ENCODE measurements at places on chromosomes 16 and 17.

DNA sequence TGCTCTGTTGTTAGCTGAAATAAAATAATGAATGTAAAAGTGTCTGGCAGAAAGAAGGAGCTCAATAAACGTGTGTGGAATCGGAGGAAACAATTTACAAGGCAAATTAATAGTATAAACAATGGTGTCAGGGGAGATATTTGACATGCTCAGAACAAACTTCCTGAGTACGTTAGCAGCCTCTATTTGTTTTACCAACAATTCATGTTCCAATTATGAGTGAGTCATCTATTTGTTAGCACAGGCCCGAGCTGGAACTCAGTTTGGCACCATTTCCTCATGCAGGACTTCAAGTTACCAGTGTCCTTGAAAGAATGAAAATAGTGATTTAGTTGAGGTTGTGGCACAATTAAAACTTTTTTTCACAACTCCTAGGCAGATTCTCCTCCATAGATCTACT, 9.1 kb downstream of the ASIC2 start:
- DNase-seq: no peak

GRCh38 chr17:4533523-4534504, 21.4 kb downstream of the MYBBP1A start:
- DNase-seq: no peak

GRCh38 chr16:56255904-56256303, 64.6 kb downstream of the GNAO1 start:
- no peak for DNase-seq

GRCh38 chr17:44919411-44919810, 4.1 kb upstream of the GFAP start:
- no peak for DNase-seq

DNA sequence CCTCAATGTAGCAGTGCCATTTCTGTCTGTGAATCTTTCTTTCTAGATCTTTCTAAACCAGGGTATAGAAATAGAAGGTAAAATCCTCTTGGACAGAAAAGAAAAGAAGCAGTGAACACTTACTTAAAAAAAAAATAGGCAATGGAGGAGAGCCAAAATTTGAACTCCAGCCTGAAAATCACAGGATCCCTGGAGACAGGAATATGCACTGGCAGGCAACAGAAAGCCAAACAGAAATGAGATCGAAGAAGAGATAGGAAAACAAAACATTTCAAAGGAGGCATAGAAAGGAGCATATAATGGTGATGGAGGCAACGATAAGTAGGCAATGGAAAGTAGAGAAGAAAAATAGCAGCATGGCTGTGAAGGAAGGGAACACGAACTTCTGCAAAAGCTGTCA, 253.7 kb upstream of the HSBP1 start:
- DNase-seq: no peak

DNA sequence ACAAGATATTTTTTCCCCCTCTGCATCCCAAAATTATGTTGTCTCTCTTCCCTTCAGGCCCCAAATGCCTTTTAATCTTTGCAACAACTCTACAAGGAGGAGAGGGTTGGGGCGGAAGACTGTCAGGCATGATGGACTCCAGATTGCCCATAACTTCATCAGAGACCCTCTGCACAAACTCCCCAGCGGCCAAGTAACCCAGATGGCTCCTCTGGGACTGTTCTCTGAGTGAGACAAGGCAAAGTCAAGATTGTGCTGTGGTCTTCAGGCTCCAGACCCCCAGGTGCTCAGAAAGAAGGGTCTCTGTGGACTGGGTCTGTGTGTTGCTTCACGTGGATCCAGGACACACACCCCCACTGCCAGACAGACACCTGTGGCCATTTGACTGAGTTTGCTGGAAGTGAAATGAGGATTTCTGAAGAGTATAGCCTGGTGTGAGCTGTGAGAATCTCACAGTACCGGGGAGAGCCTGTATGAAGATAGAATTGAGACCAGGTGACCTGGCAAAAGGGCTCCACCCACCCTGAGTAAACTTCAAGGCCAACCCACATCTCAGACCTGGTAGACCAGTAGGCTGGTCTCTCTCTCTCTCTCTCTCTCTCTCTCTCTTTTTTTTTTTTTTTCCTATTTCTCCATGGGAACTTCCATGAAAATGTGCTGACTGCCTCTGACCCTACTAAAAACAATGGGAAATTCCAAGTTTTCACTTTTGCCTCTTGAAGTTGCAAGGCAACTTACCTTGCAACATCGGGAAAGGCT, 354.1 kb downstream of the SOX9 start:
- DNase-seq: no peak

Measured in activated CD4-positive, alpha-beta T cell treated with anti-CD3 and anti-CD28 coated beads, Interleukin-2, Interleukin-6, amounts not matched to agents 100 ng/mL and 50 ng/mL, durations not matched to agents 16 hours and 8 hours (primary cell).